ENCODE measurements at places on chromosomes 7 and 10. TPM values are rescaled to one million over a fixed set of nuclear protein-coding genes. Genes with fewer than 3 reads are reported as not detected.

GRM3 gene
- total RNA-seq, result not detected

DNA sequence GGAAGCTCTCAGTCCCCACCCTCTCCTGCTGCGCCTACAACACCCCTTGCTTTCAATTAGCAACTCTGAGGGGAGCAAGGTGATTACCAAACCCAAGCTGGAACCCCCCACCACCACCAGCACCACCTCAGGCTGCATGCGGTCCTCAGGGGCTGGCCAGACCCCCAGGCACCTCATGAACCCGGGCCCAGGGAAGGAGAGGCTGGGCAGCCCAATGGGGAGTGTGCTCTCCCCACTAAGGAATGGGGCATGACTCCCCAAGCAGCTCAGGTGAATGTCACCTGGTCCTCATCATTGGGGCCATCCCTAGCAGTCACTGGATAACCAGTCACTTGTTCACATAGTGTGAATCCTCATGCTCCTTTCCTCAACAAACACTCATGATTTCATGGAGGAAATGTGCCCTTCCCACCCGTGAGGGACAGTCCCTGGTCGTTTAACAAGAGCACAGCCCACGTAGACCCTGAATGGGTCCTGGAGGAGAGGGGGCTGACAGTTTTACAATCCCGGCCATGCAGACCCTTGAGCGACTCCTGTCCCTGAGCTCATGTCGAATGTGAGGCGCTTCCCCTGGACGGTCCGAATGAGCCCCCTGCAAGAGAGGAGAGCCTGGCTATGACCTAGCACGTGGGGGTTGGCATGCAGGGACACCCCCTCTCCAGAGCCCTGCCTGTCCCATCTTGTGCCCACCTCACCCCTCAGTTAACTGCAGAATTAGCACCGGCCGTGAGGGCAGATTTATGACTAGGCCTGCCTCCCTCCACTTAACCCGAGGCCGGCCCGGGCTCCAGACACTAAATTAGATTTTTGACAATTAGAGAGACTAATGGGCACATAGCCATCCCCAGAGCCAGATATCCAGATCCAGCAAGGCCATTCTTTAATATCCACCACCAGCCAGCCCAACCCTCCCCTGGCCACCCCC is 29.1 kb downstream of the POLL start:
- H3K4me1 ChIP-seq, result peaks cover 15% of the 10 kb centered on the region
- H3K4me3 ChIP-seq, result no peak overlapping the region
- H3K27me3 ChIP-seq, result peaks cover 6% of the 10 kb centered on the region

DNA sequence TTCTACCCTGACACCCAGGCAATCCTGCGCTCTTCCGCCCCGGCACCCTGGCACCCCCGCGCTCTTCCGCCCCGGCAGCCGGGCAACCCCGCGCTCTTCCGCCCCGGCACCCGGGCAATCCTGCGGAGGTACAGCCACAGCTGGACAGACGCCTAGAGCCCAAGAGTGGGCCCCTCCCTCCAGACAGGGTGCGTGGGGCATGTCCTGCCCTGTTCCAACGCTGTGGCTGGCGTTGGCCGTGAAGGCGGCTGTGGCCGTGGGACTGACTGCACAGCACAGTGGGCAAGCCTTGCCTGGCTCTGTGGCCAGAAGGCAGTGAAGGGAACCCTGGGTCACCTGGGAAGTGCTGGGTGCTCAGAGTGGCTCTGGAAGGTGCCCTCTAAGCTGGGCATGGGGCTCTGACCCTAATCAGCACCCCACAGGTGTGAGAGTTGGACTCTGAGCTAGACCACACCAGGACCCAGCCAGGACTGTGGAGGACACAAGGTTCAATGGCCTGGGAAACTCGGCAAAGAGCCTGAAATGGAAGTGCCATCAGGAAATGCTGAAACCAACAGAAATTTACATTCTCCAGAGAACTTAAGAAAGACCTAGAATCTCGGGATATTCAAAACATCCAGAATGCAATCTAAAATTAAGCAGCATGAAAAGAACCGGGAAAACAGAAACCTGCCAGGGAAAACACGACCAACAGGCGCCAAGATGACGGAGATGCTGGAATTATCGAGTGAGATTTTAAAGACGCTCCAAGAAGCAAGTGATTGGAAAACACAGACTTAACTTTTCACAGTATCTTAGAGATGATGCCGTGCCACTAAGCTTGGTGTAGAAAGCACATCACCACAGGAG is 253.6 kb downstream of the ELFN1 start:
- peaks cover 20% of the 10 kb centered on the region for H3K36me3 ChIP-seq
- no peak for DNase-seq
- peaks cover 77% of the 10 kb centered on the region for H3K4me1 ChIP-seq
- H3K27me3 ChIP-seq, result peaks cover 40% of the 10 kb centered on the region
- H3K27ac ChIP-seq, result no peak overlapping the region

GRCh38 chr7:45239486-45239885 is 81.9 kb downstream of the RAMP3 start:
- H3K4me1 ChIP-seq, result no peaks in the 10 kb centered on the region
- DNase-seq, result no peak
- H3K27ac ChIP-seq, result no peak overlapping the region
- H3K27me3 ChIP-seq, result peaks cover 43% of the 10 kb centered on the region

GRCh38 chr7:98864731-98865453 is 4.9 kb downstream of the TMEM130 start:
- no peaks in the 10 kb centered on the region for H3K36me3 ChIP-seq
- peaks cover 35% of the 10 kb centered on the region for H3K27me3 ChIP-seq
- H3K4me3 ChIP-seq, result no peak overlapping the region
- H3K27ac ChIP-seq, result no peak overlapping the region

DNA sequence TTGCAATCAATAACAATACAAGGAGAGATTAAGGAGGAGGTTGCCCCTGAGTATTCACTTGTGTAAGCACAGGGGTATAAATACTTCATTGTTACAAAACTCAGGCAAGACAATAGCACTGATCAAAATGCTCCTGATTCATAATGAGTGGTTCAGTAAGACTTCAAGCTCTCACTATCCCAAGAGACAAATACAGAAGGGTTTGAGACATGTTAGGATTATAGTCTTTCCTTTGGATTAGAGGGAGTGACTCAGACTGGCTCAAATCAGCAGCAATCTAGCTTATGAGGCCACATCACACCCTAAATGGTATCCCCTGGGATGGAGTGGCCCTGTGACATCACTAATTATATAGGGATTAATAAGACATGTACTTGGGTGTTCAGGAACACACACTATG is 167.2 kb upstream of the HGF start:
- H3K27me3 ChIP-seq, result no peaks in the 10 kb centered on the region
- no peaks in the 10 kb centered on the region for H3K4me1 ChIP-seq
- no peak overlapping the region for H3K4me3 ChIP-seq
- no peak for DNase-seq
- H3K36me3 ChIP-seq, result no peaks in the 10 kb centered on the region
- H3K27ac ChIP-seq, result no peak overlapping the region

DNA sequence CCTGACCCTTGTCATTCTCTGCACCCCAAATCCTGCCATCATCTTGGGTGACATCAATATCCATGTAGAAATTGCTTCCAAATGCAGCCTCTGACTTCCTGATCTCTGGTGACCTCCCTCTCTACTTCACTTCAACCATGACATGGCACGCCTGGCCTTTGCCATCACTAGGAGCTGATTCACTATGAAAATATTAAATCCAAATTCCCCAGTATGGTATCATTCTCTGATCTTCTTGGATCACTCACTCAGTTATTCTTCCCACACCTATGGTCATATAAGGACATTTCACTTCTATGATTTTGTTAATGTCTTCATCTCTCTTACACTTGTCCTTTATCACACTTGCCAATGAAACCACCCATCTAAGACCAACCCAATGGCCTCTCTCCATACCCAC is 73.7 kb upstream of the ODAD2 start:
- no peak overlapping the region for H3K27ac ChIP-seq
- no peak overlapping the region for H3K4me3 ChIP-seq
- no peak for DNase-seq
- no peaks in the 10 kb centered on the region for H3K4me1 ChIP-seq
- H3K36me3 ChIP-seq, result no peaks in the 10 kb centered on the region

DNA sequence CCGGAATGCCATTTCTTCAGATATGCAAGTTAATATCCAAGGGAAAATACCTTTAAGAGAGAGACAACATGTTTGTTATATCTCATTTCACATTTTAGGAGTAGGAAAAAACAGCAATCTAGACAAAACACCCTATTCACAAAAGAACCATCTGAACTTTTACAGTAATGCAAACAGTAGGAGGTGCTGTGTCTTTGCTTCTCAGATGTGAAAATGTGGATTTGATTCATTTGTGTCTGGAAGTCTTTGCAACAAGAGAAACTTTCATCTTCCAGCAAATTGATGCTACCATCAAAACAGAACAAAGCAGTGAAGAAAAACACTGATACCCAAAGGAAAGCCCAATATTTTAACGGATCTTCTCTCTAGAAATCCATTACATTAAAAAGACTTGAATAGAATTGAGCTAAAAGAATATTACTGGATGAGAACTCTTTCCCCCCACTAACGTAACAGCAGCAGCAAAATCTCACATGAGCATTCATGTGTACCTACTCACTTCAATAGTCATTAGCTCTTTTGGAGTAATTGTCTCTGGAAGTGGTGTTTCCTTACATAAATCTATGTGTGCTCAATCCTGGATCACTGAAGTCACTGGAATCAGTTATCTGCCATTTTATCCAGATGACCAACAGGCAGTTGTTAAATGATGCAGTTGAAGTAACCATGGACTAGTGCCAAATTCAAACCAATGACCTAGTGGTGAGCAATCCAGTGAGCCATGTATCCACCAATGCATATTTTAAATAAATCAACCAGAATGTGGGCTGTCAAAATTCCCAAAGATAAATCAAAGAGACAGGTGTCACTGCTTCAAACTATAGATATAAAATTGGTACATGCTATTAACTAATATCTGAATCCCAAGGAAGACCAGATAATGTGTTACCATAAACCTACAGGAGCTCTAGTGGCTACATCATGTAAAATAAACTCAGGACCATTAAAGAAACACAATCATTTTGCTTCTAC is 1.8 kb downstream of the SEMA3C start:
- DNase-seq, result no peak
- H3K4me1 ChIP-seq, result peaks cover 7% of the 10 kb centered on the region
- H3K4me3 ChIP-seq, result no peak overlapping the region
- no peak overlapping the region for H3K27ac ChIP-seq
- no peaks in the 10 kb centered on the region for H3K36me3 ChIP-seq

PCGF6 gene
- total RNA-seq, result 19.3 TPM

- no peak for DNase-seq
- no peak overlapping the region for H3K4me3 ChIP-seq
- peaks cover 7% of the 10 kb centered on the region for H3K27me3 ChIP-seq
- H3K27ac ChIP-seq, result no peak overlapping the region
- no peaks in the 10 kb centered on the region for H3K4me1 ChIP-seq
- H3K36me3 ChIP-seq, result no peaks in the 10 kb centered on the region
Measured at GRCh38 chr7:22295402-22296264, 61.3 kb downstream of the RAPGEF5 start.

DNA sequence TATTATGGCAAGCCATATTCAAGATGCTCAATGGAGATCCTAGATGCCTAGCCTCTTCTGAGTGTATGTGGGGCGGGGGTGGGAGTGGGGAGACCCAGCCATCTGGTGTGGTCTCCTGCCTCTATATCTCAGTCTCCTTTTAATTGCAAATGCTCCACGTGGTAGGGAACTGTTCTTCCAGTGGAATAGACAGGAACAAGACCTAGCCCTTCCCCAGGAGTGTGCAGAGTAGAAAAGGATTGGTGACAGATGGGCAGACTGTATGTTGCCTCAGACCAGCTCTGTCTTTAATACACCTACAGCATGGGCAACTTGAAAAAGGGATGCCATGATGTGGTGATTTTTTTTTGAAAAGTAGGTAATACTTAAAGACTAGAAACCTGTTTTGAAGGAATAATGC is 12.6 kb downstream of the CYP3A5 start:
- H3K27me3 ChIP-seq, result no peaks in the 10 kb centered on the region
- peaks cover 10% of the 10 kb centered on the region for H3K36me3 ChIP-seq
- peaks cover 9% of the 10 kb centered on the region for H3K4me1 ChIP-seq
- no peak overlapping the region for H3K27ac ChIP-seq
- H3K4me3 ChIP-seq, result no peak overlapping the region

GRCh38 chr10:79385392-79385795 is 38.1 kb downstream of the PPIF start:
- H3K4me3 ChIP-seq, result no peak overlapping the region
- H3K36me3 ChIP-seq, result no peaks in the 10 kb centered on the region
- DNase-seq, result no peak
- H3K27me3 ChIP-seq, result no peaks in the 10 kb centered on the region
- H3K4me1 ChIP-seq, result no peaks in the 10 kb centered on the region

GRCh38 chr10:86258499-86258898 is 108.1 kb downstream of the GRID1 start:
- no peaks in the 10 kb centered on the region for H3K36me3 ChIP-seq
- H3K27ac ChIP-seq, result no peak overlapping the region
- no peak for DNase-seq
- H3K27me3 ChIP-seq, result peaks cover 8% of the 10 kb centered on the region
- H3K4me1 ChIP-seq, result no peaks in the 10 kb centered on the region
- no peak overlapping the region for H3K4me3 ChIP-seq

DNA sequence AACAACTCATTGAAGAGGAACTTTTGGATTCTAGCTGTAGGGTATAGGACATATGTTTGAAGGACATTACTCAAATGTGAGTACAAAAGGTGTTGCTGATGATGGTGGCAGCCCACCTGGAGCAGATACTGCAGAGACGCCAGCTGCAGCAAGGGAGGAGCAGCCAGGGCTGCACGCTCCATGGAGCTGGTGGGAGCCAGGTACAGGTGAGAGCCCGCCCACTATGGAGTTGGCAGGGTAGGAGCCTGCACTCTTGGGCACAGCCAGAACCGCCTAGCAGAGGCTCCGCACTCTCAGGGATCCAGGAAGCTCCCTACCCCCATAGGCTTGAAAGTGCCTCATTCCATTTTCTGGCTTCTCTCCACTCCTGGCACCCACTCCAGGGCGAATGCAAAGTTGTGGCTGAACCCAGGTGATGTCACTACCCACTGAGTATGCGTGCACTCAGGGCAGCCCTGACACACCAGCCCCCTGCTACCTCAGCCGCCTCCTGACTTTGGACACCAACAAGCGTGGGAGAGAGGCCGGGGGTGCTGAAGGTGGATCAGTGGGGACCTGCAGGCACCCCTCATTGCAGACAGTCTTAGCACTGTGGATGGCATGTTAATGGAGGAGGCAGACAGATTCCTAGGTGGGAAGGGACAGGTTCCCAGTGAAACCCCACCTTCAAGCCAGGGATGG is 761.1 kb downstream of the IPMK start:
- H3K36me3 ChIP-seq, result no peaks in the 10 kb centered on the region
- no peak overlapping the region for H3K4me3 ChIP-seq
- no peak overlapping the region for H3K27ac ChIP-seq

All from activated T-helper 1 cell treated with anti-CD3 and anti-CD28 coated beads, Interleukin-12 subunit alpha, Interleukin-12 subunit beta, Interleukin-2, Interleukin-4 antibody, amounts not matched to agents 30 ng/mL and 10 ng/mL and 1 ng/mL, durations not matched to agents 14 hours and 24 hours and 36 hours (primary cell).